ELR (cell line): ENCODE measurements at places on chromosomes 7 and 10.

- no peak for DNase-seq
Measured at GRCh38 chr7:93985101-93985500, 19.1 kb downstream of the BET1 start.

DNA sequence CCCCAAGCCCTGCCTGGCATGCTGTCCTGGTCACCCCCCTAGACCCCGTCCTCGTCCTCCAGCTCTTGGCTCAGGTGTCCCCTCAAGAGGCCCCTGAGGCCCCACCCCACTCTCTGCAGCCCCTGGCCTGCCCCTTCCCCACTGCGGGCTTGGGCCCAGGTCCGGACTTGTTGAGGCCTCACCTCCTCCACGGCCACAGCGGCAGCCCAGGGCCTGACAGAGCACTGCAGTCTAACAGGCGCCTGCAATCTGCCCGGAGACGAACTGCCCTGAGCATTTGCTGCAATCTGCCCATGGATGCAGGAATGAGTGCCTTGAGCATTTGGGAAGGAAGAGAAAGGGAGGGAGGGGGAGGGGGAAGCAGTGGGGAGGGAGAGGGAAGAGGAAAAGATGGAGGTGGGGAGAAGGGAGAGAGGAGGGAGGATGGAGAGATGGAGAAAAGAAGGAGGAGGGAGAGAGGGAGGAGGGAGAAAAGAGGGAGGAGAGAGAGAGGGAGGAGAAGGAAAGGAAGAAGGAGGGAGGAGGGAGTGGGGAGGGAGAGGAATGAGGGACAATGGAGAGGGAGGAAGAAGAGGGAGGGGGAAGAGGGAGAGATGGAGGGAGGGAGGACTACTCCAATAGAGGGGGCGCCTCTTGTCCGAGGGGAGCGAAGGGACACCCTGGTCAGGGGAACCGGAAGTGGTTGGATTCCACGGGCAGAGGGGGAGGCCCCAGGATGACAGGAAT, 73.9 kb downstream of the PDGFA start:
- no peak for DNase-seq

GRCh38 chr10:131797626-131798025, 103.2 kb upstream of the PPP2R2D start:
- DNase-seq: no peak

DNA sequence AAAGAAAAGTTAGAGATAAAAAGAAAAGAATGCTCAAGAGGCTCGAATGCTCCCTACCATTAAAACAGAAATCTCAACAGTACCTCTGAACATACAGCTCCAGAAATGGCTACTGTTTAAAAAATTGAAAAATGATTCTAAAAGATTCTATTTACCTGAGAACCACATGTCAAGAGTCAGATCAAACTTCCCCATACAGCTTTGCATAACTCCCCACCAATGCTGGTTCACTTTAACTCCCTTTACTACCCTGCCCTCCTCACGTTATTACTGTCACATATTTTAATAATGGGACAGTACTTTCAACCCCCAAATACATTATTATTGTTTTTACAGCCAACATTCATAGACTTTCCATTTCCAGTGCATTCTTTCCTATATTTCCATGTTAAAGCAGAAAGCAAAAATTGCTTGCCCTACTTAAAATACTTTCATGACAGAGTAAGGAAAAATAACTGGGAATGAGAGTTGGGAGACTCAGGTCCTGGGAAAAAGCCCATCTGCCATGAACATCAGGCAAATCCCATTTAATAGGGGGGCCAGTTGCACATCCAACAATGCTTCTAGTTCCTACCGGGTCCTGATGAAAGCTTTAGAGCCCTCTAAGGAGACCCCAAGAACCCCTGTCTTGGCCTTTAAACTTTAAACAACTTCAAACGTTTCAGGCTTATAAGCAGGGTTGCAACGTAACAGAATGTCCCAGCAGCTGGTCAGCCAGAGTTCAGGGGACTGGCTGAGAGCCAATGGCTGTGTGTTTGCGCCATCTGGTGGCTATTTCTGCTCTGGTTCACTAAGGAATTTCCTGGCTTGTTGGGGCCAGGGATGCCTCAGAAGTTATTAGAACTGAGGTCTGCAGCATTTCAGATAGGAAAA, 247.4 kb downstream of the ELMO1 start:
- peak; percentile 68 for DNase-seq

DNA sequence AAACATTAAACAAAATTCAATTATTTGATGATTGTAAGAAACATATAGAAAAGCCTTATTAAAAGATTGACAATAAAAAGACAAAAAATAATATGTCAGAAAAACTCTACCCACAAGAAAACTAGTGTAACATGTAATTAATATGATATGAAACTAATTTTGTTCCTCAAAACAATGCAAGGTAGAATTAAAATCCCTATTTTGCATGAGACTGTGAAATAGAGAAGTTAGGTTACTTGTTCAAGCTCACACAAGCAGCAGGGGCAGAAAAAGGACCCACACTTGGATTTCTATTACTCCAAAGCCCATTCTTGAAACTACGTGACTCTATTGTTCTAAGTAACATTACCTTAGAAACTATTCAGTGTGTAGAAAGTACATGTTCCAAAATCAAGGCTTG, 96.4 kb downstream of the KCNMA1 start:
- no peak for DNase-seq

GRCh38 chr7:100540073-100540723, 1.2 kb downstream of the AGFG2 start:
- DNase-seq: no peak

DNA sequence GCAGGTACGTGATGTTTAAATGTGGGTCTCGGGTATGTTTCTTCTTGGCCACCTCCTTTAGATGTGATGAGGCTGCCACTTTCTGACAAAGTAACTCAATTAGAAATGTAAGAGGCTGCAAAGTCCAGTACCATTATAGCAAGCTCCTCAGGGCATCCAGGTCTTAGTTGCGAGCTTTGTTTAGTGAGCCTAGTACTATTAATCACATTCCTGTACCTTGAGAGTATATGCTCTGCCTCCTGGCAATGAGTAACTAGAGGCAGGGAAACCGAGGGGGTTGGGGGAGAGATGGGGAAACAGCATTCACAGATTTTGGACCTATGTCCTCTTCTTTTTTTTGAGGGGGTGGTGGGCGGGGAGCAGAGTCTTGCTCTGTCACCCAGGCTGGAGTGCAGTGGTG, 131.8 kb downstream of the GFRA1 start:
- no peak for DNase-seq

GRCh38 chr7:123608991-123609882, 7.6 kb downstream of the ASB15 start:
- no peak for DNase-seq

DNA sequence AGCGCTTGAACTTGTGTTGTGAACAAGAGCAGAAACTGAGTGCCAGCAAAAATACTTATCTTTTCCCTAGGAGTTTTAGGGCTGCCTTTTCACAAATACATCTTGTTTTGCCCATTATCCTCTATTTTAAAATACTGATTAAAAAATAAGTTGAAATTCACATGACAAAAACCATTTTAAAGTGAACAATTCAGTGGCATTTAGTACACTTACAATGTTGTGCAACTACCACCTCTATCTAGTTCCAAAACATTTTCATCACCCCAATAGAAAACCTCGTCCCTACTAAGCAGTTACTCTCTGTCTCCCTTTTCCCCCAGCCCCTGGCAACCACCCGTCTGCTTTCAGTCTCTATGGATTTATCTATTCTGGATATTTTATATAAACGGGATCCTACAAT, 1.4 kb downstream of the WBP1L start:
- no peak for DNase-seq

- peak; percentile 86 for DNase-seq
Measured at GRCh38 chr7:158650821-158651225, 53.8 kb downstream of the NCAPG2 start.

- no peak for DNase-seq
Measured at GRCh38 chr7:8155836-8156235, 106.1 kb downstream of the ICA1 start.

DNA sequence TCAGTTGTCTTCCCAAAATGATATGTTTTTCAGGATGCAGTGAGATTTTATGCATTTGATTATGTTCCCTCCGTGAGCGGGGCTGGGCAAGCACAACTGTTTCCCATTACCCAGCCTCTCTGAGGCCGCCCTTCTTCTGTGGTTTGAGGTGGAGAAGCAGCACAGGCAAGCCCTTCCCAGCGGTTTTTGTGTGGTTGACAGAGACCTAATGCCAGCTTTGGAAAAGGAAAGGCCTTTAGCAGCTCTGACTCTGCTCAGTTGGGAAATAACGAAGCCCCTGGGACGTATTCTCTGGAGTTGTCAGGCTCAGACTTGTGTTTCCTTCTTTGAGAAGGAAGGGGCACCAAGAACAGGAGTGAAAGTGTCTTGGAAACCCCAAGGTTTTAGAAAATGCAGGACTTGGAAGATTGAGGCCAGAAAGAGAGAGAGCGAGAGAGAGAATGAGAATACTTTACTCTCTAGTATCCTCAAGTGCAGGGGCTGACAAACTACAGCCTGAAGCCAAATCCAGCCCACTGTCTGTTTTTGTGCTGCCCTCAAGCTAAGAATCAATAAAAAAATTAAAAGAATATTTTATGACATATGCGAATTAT, 20.6 kb upstream of the PDCD4 start:
- no peak for DNase-seq

DNA sequence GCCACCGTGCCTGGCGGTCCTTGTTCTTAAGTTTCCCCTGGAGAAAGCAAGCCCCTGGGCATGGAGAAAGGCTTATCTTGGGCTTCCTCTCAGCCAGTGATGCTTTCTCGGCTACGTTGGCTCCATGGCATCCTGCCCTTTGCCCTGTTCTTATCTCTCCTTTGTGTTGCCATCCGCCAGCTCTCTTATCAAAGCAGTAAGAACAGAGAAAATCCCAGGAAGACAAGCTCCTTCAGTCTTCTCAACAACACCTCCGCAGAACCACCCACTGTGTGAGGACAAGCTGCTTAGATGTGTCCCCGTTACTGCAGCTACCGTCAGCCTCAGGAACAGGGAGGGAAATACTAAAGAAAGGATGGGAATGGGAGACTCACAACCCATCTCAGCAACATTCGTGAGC, 3.3 kb downstream of the PLEKHS1 start:
- no peak for DNase-seq

DNA sequence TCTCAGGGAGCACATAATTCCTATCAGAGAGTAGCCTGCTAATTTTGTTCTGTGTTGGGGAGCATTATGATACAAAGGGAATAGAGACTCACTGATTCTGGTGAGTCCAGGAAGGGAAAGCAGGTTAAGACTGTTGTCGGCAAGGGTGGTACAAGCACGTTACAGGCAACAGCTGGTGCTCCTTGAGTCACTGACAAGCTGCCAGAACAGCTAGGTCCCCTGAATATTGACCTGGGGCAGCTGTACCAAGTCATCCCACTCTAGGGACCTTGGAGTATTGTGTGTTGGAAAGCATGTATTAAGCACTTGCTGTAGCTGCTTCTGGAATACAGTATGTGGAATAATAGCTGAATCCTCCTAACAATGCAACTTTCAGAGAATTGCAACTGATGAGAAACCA, 37.0 kb upstream of the GLCCI1 start:
- DNase-seq: no peak

- no peak for DNase-seq
Measured at GRCh38 chr7:107631588-107632491, 28.8 kb upstream of the SLC26A4 start.

GRCh38 chr7:115631782-115632181, 398.8 kb downstream of the TFEC start:
- DNase-seq: peak; percentile 11

GRCh38 chr10:117443686-117444041, 68.4 kb upstream of the PDZD8 start:
- DNase-seq: no peak

GRCh38 chr10:23174977-23175512, 17.1 kb upstream of the PTF1A start:
- no peak for DNase-seq

GRCh38 chr7:43647673-43648472, 65.0 kb downstream of the STK17A start:
- DNase-seq: peak; percentile 99

- no peak for DNase-seq
Measured at GRCh38 chr10:32971536-32972091, 13.6 kb upstream of the ITGB1 start.

GRCh38 chr10:23370106-23370505, 25.5 kb upstream of the C10orf67 start:
- DNase-seq: no peak

DNA sequence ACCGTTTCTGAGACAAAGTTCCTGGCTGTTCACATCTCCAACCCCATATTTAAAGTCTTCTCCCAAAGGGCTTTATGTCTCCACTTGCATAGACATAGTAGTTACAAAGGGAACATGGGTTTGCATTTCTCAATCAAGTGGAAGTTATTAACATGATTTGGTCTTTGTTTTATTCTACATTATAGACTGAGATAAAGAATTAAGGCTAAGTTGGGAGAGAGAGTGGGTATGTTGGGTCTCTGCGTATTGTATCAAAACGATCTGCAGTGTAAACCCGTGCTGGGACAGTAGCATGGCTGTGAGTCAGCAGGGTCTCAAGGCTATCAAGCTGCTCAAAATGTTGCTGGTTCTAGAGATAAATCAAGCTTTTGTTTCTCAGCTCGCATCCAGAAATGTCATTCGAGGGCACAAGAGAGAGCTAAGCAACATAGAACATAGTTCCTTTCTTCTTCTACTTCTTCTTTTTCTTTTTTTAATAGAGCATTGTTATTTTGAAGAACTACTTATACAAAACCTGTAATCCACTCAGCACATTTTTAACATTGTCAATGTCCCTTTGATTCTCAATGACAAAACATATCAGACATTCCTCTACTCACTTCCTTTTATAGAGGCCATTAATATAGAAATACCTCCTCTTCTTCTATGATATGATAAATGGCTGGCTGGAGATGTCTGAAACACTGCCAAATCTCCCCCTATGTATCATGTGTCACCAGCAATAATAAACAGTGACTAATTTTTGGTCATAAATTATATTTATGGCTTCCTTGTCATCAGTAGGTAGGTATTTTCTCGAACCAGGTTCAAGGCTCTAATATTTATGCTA, 34.5 kb upstream of the RHOBTB1 start:
- peak; percentile 85 for DNase-seq

DNA sequence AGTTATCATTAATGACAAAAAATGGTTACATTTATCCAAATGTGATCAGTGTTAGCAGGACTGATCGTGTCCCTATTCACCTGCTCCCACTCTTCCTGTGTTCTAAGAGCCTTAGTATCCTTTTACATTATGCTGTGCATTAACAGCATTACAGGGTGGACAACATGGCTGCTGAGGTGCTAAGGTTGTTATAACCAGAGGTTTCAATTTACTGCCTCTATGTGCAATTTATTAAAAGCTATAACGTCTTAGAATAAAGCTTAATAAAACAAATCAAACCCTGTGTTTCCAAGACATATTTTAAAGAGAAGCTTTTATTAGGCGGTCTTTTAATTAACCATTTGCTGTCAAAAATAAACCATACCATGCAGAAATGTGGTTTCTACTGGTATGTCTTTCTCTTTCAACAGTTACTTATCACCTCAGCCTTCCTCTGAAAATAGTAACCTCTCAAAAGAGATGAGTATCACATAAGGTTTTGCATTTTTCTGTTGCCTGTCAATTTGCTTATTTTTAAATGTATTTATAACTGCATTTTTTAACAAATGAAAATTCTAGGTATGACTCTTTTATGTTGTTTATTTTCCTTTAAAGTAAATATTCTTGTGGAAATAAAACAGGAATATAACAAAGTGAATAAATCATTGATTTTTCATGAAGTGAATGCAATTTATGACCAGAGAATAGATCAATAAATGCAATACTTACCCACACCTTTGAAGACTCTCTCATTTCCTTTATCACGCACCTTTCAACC, 849.8 kb upstream of the SORCS1 start:
- DNase-seq: no peak

- DNase-seq: no peak
Measured at GRCh38 chr7:39845006-39845405, 105.0 kb upstream of the CDK13 start.
